ENCODE measurements at places on chromosomes 6 and 20.

- H3K36me3 ChIP-seq, result no peaks in the 10 kb centered on the region
- no peak overlapping the region for H3K27ac ChIP-seq
- H3K27me3 ChIP-seq, result no peaks in the 10 kb centered on the region
- no peak overlapping the region for H3K4me3 ChIP-seq
- H3K4me1 ChIP-seq, result no peaks in the 10 kb centered on the region
These were observed 539.3 kb downstream of the RFPL4B start for GRCh38 chr6:112886415-112886814.

DNA sequence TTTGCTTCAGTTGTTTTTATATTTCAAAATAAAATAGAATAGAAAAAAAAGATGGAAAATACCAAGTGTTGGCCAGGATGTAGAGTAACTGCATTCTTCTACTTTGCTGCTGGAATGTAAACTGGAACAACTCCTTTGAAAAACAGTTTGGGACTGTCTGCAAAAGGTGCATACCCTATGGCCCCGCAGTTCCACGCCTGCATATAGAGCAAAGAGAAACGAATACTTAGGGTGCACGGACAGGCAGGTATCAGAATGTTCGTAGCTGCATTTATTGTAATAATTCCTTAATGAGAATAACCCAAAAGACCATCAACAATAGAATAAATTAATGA, 603 bp upstream of the RAB23 start:
- peaks cover 9% of the 10 kb centered on the region for H3K4me1 ChIP-seq
- H3K27ac ChIP-seq, result no peak overlapping the region
- no peak for DNase-seq
- no peaks in the 10 kb centered on the region for H3K27me3 ChIP-seq
- H3K4me3 ChIP-seq, result peak overlapping the region; percentile 93

GRCh38 chr20:21344206-21344900, 41.2 kb downstream of the XRN2 start:
- H3K4me1 ChIP-seq, result no peaks in the 10 kb centered on the region
- no peak overlapping the region for H3K4me3 ChIP-seq
- H3K27me3 ChIP-seq, result no peaks in the 10 kb centered on the region

DNA sequence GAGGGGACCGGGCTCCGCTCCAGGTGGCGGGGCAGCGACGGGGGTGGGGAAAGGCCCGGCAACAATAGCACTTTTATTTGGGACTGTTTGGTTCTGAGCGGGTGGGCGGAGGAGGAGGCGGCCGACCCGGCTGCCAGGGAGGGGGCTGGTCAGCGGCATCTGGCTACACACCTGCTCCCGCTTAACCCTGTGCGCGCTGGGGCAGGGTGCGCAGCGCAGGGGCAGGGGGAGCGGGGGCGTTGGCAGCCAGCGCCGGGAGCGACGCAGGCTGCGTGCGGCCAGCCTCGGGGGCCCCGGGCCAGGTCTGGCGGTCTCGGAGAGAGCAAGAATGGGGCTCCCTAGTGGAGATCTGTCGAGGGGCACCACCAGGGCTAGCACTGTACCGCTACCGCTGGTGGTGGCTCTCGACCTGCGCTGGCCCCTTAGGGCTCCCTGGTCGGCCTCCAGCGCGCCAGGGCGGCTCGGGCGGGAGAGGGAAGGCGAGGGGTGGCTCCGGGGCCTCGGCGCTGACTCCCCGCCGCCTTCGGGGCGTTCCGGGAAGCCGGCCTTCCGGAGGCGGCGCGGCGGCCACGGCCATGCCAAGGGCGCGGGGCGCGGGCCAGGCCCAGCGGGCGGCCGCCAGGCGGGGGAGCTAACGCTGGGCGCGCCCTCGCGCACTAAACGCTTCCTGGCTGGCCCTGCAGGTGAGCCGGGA, 92.4 kb downstream of the NCR2 start:
- peaks cover 22% of the 10 kb centered on the region for H3K4me1 ChIP-seq
- peak overlapping the region; percentile 47 for H3K4me3 ChIP-seq
- H3K36me3 ChIP-seq, result no peaks in the 10 kb centered on the region
- peak; percentile 46 for DNase-seq

- H3K4me3 ChIP-seq, result no peak overlapping the region
- DNase-seq, result no peak
- H3K27ac ChIP-seq, result no peak overlapping the region
- H3K36me3 ChIP-seq, result no peaks in the 10 kb centered on the region
These were observed 2.4 kb upstream of the SCRT2 start for GRCh38 chr20:677957-678356.

DNA sequence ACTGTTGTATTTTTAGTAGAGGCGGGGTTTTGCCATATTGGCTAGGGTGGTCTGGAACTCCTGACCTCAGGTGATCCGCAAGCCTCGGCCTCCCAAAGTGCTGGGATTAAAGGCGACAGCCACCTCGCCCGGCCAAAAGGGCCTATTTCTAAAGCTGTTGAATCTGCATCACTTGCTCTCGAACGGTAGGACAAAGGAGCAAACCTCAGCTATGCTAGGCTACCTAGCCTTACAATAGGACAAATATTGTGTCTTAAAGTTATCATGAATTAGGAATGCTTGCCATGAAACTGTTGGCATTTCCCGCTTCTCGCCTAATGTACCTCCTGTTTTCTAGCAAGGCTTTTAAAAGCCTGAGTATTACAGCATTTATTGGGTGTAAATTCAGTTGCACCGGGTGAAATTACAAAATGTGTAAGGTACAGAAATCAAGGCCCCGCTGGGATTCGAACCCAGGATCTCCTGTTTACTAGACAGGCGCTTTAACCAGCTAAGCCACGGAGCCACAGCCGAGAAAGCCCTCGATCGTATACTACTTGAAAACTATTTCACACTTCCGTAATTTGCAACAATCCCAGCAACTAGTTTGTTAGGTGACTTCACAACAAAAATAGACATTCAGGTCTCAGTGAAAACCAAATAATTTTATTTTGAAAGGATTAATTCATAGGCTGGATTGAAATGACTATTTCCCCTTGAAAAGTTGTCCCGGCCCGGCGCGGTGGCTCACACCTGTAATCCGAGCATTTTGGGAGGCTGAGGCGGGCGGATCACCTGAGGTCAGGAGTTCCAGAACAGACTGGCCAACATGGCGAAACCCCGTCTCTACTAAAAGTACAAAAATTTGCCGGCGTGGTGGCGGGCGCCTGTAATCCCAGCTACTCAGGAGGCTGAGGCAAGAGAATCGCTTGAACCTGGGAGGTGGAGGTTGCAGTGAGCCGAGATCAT, 211.6 kb upstream of the ZNF184 start:
- DNase-seq, result peak; percentile 66
- peaks cover 3% of the 10 kb centered on the region for H3K4me1 ChIP-seq
- no peaks in the 10 kb centered on the region for H3K36me3 ChIP-seq

GRCh38 chr20:50873585-50873984, 57.7 kb downstream of the ADNP start:
- no peak overlapping the region for H3K4me3 ChIP-seq
- no peak overlapping the region for H3K27ac ChIP-seq
- no peaks in the 10 kb centered on the region for H3K4me1 ChIP-seq
- no peaks in the 10 kb centered on the region for H3K27me3 ChIP-seq

DNA sequence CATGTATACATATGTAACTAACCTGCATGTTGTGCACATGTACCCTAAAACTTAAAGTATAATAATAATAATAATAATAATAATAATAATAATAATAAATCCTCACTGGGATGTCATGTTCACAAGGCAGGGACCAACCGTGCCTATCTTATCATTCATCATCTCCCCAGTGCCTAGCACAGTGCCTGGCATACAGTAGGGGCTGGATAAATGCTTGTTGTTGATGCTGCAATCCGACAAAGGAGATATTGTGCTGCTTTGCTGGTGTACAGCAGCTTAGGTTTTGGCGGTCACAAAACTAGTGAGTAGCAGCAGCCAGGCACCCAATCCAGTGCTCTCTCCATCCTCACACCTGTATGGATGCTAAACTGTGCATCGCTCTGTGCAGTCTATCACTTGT, 94.1 kb upstream of the ASF1A start:
- H3K27me3 ChIP-seq, result no peaks in the 10 kb centered on the region
- no peaks in the 10 kb centered on the region for H3K36me3 ChIP-seq
- H3K27ac ChIP-seq, result no peak overlapping the region
- no peak overlapping the region for H3K4me3 ChIP-seq

DNA sequence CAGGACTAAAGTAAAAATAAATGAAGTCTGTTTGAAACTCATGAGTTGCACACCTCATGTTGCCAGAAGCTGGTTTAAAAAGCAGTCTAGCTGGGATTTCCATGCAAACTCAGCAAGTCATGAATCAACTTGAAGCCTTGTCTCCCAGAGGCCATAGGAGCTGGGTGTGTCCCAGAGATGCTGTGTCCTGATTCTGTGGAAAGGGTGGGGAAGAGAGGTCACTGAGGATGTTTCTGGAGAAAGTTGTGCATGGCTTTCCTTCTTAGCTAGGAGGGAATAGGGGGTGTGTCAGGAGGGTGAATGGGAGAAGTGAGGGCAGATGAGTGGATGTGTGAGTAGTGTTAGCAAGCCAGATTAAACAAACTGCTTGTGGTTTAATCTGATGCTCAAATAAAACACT, 111.3 kb downstream of the ADAT2 start:
- H3K36me3 ChIP-seq, result no peaks in the 10 kb centered on the region
- no peaks in the 10 kb centered on the region for H3K4me1 ChIP-seq
- no peak for DNase-seq
- H3K4me3 ChIP-seq, result no peak overlapping the region

DNA sequence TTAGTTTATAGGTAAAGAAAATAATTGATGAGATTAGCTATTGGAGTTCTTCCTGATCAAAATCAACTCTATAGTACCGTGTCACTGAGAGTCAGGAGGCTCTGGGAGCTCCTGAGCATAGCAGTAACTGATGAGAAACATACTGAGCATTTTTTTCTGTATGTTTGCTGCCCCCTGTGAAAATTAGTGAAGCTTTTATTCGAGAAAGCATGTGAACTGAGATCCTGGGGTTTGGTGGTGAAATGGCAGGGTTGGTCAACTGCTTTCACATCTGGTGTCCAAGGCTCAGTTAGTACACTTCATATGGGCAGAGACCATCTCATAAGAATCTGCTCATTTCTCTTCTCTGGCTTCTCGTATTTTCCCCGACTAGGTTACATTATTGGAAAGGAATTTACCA, 4.1 kb upstream of the ABT1 start:
- no peak overlapping the region for H3K4me3 ChIP-seq
- DNase-seq, result no peak
- no peaks in the 10 kb centered on the region for H3K36me3 ChIP-seq
- H3K4me1 ChIP-seq, result peaks cover 8% of the 10 kb centered on the region
- H3K27ac ChIP-seq, result no peak overlapping the region

DNA sequence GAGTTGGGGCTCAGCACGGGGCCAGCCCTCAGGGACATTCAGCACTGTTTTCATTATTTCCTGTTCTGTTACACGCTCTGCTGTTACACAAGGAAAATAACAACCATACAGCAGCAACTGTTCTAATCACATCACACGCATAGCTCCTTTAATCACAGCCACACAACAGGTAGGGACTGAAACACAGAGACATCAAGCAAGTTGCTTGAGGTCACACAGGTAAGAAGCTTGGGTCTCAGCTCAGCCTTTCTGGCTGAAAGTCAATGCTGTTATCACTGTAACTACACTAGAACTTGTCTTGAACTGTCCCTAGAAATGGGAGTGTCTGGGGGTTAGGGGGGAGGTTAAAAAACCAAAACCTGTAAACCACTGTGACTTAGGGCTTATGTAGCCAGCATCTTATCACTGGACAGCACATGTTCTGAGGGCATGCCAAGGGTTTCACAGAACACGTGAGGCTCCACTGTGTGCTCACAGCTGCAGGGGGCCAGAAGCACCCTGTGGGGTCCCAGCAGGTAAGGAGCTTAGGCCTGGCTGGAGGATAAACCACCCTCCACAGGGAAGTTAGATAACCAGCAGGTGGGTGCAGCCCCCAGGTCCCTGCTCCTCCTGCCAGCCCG, 146.0 kb downstream of the EYA2 start:
- no peaks in the 10 kb centered on the region for H3K36me3 ChIP-seq
- no peaks in the 10 kb centered on the region for H3K27me3 ChIP-seq
- H3K4me3 ChIP-seq, result no peak overlapping the region
- no peak overlapping the region for H3K27ac ChIP-seq
- no peaks in the 10 kb centered on the region for H3K4me1 ChIP-seq
- no peak for DNase-seq

GRCh38 chr20:64067733-64068307, 4.8 kb downstream of the TCEA2 start:
- H3K4me1 ChIP-seq, result peaks cover 16% of the 10 kb centered on the region
- DNase-seq, result peak; percentile 60
- no peaks in the 10 kb centered on the region for H3K36me3 ChIP-seq
- no peaks in the 10 kb centered on the region for H3K27me3 ChIP-seq
- no peak overlapping the region for H3K27ac ChIP-seq
- H3K4me3 ChIP-seq, result no peak overlapping the region

DNA sequence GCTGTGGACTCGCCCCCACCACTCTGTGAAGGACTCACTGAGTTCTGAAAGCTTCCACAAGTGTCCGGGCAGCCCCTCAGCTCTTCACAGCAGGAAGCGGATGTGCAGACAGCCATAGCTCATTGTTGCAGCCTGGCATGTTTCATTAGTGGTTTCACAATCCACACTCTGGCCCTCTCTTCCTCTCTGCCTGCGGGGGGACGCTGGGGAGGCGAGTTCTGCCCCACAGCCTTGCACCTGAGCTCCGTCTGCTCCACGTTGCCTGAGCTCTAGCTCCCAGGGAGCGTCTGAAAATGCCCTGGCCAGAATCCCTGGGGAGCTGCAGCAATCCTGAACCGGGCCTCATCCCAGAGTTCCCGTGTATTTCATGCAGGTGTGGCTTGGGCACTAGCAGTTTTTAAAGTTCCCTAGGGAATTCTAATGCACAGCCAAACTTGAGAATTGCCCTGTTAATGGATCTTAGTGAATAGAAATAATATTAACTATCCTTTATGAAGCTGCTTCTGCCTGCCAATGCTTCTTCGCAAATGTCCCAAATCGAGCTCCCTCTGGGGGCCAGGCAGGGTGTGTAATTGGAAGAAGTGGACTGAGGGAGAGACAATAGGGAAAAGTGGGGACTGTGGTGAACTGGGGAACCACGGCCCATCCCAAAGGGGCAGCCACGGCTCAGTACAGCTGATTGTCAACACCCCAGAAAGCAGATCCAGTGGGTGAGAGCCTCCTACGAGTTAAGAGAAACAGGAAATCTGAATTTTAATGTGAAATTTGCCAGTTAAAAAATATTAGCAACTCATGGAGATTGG, 51.5 kb downstream of the CTCFL start:
- H3K4me3 ChIP-seq, result no peak overlapping the region
- peaks cover 9% of the 10 kb centered on the region for H3K4me1 ChIP-seq
- H3K27me3 ChIP-seq, result no peaks in the 10 kb centered on the region
- H3K36me3 ChIP-seq, result no peaks in the 10 kb centered on the region
- H3K27ac ChIP-seq, result no peak overlapping the region

DNA sequence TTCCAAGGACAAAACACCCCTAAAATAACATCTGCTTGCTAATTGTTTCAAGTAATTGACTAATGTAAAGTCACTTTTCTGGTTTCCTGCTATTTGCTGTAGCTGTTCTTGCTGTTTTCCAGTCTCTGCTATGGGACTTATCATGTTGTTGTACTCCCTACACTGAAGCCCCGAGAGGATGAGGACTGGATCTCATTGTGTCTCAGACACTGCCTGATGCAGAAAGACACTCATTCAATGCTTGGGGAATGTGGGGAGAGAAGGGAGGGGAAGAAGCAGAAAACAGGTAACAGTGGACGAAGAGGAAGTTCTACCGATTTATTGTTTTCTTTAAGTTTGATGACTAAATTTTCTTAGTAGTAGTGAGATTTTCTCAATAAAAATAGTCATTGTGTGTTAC, 79.8 kb downstream of the DOK5 start:
- no peaks in the 10 kb centered on the region for H3K36me3 ChIP-seq
- DNase-seq, result no peak

Data from upper lobe of left lung (tissue), 6 donors.